ENCODE measurements at places on chromosomes 4 and X.
A peak's percentile ranks its signal among the peaks of the same experiment; 100 is the strongest.

DNA sequence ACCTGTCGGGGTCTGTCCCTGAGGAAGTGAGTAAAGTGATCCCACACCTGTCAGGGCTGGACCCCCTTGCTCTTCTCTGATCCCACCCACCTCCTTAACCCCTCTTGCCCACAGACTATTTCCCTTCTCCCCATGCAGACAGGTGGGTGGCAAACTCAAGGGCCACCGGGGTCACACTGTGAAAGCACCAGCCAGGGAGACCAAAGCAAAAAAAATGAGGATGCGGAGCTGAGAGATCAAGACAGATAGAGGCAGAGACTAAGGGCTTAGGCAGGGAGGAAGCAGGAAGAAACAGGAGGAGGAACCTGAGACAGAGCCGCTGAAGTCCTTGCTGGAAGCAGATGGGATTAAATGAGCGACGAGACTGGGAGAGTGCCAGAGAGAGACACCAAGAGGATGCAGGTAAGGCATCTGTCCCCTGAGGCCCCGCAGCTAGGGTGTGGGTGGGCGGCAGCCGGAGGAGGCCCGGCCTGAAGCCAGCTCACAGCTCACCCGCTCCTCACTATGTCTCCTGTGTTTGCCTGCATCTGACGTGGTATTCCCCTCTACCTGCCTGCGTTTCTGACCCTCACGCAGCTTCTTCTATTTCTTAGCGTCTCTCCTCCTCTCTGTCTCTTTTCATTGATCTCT is 7.2 kb downstream of the TIMM17B start:
- DNase-seq = no peak

GRCh38 chrX:54043541-54044125 is 640 bp downstream of the PHF8 start:
- DNase-seq = peak; percentile 10

DNA sequence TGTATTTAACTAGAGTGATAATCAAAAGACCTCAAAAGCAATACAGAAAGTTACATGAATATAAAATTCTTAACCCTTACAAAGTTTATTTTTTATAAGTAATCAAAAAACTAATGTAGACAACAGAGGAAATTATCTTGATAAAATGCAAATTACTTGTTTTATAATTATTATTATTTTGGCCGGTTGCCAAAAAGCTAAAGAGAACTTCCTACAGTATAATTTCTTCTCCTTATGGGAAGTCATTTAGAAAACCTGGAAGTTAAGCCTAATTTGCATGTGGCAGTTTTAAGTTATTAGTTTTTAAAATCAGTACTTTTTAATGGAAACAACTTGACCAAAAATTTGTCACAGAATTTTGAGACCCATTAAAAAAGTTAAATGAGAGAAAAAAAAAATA is 621.3 kb upstream of the PCDH10 start:
- no peak for DNase-seq

DNA sequence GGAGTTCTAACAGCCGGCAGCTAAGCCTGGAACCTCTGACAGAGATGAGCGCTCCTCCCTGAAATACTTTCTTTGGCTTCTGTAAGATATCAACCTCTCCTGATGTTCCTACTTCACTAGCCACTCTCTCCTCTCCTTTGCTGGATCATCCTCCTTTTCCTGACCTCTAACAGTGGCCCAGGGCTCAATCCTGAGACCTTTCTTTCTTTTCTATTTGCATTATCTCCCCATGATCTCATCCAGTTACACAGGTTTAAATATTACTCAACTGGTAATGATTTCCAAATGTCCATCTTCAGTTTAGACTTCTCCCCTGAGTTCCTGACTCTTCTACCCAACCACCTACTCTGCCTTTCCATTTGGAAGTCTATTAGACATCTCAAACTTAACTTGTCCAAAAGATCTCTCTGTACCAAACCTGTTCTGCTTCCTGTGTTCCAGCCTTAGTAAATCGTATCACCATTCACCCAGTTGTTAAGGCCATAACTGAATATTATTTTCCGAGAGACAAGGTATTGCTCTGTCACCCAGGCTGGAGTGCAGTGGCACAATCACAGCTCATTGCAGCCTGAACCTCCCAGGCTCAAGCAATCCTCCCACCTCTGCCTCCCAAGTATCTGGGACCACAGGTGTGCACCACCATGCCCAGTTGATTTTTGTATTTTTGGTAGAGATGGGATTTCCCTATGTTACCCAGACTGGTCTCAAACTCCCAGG is 41.1 kb downstream of the RFC1 start:
- no peak for DNase-seq

DNA sequence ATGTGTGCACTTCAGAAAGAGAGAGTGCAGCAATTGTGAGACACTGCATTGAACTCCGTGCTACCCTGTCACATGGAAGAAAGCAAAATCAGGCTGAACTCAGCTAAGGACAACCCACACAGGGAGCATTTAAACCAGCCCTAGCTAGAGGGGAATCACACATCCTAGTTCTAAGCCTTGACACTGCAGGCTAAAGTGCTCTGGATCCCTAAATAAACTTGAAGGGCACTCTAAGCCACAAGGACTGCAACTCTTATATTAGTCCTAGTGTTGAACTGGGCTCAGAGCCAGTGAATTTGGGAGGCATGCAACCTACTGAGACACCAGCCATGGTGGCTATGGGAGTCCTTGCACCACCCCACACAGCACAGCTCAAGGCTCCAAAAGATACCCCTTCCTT is 311.9 kb downstream of the OPHN1 start:
- DNase-seq = no peak

Data from activated CD4-positive, alpha-beta T cell treated with anti-CD3 and anti-CD28 coated beads for 24 hours (primary cell).